ENCODE measurements at places on chromosomes 7 and 10.

DNA sequence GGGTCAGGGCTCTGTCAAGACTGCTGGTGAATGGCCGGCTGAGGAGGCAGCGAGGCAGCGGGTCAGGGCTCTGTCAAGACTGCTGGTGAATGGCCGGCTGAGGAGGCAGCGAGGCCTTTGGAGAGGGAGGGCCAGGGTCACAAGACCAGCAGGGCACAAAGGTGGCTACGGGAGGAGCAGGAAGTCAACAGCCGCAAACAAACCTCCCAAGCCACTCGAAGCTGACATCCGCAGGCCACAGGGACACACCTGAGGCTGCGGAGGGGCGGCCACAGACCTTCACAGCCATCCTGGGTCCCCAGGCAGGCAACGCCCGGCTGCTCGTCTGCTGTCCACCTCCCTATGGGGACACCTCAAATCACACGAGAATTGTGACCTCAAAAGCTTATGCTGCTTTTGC, 8.9 kb upstream of the GPER1 start:
- DNase-seq = no peak

DNA sequence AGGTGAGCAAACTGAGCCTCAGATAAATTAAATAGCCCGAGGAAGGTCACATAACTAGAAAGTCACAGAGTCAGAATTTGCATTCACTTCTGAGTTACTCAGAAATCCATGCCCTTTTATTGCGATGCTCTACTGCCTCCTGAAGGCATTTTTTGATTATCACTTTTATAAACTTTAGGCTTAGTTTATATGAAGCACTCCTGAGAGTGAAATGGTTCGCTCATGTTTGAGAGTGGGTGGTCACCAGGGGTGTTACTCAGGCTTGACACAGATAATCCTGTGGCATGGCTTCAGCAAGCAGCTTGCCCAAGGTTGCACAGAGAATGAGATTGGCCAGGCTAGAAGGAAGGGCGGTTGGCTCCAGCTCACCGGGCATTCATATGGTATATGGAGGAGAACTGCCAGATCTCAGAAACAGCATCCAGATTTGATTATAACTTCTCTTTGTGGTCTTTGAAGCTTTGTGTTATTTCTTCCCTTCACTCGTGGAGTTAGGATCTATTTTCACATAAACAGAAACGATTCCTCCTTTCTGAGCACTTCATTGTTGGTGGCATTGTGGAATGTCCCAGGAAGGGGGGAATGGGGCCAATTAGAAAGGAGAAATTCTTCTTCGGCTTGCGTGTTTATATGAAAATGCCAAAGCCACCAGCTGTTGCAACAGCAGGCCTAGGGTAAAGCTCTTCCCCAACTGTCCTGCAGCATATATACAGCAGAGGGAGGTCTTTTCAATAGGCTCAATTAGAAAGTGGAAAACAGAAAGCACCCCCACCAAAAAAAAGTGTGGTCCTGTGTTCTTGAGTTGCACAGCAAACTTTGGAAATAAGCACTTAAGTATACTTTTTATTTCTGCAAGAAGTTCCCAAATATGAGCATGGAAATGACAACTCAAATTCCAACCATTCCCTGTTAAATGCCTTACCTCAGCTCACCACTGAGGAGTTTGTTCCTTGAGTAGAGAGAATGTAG, 628.8 kb downstream of the SUGCT start:
- DNase-seq = peak; percentile 98

GRCh38 chr7:42151309-42151708, 85.7 kb downstream of the GLI3 start:
- no peak for DNase-seq

- no peak for DNase-seq
Measured at GRCh38 chr7:17520941-17521340, 222.5 kb downstream of the AHR start.

- no peak for DNase-seq
Measured at GRCh38 chr7:147376192-147376591, 1214.4 kb upstream of the C7orf33 start.

- DNase-seq = no peak
Measured at GRCh38 chr10:51905032-51905431, 205.6 kb upstream of the CSTF2T start.

DNA sequence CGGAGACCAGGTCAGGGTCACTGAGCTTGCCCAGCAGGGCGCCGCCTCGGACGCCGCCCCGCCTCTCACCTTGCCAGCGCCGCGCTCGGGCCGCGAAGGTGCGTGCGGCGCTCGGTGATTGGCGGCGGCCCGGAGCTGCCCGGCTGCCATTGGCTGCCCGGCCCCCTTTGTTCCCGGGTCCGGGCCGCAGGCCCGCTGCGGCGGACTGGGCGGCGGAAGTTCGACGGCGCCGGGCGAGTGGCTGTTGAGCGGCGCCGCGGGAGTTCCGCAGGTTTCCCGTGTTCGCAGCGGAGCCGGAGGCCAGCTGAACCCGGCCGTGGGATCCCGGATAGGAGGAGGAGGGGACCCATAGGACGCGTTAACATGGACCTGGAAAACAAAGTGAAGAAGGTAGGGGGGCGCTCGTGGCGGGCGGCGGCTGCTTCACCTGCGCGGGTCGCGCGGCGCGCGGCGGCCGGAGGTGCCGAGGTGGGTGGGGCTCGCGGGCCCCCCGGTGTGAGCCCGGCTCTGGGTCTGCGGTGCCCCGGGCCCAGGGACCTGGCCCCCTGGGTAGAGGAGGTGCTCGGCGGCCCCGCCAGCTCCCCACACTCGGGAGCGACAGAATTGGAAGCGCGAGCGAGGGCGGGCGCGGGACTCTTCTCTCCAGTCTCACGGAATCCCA, at the start of gene TES:
Gene TES (plus strand): TSS at position 195 of the 661 bp plus-strand sequence. CDS start 169 bp downstream, at position 364.
- DNase-seq = no peak

DNA sequence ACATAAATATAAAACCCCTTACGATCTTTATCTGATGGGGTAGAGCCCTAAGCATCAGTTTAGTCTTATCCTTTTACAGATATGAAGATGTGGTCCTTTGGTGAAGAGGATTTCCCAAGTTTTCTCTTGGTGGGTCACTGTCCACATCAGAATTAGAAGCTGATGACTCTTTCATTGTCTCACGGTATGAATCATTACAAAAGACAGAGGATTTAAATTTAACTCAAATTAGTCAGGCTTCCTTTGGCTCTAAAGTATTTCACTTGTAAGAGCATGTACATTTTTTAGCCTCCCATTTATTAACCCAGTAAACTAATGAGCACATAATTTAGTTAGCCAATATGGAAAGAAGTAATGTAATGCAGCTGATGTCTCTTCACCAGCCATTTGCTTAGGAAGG, 49.9 kb upstream of the TMEM26 start:
- DNase-seq = no peak

GRCh38 chr7:99123571-99124033, 20.3 kb downstream of the SMURF1 start:
- no peak for DNase-seq

GRCh38 chr10:93039721-93040120, 20.9 kb upstream of the CYP26C1 start:
- DNase-seq = no peak

DNA sequence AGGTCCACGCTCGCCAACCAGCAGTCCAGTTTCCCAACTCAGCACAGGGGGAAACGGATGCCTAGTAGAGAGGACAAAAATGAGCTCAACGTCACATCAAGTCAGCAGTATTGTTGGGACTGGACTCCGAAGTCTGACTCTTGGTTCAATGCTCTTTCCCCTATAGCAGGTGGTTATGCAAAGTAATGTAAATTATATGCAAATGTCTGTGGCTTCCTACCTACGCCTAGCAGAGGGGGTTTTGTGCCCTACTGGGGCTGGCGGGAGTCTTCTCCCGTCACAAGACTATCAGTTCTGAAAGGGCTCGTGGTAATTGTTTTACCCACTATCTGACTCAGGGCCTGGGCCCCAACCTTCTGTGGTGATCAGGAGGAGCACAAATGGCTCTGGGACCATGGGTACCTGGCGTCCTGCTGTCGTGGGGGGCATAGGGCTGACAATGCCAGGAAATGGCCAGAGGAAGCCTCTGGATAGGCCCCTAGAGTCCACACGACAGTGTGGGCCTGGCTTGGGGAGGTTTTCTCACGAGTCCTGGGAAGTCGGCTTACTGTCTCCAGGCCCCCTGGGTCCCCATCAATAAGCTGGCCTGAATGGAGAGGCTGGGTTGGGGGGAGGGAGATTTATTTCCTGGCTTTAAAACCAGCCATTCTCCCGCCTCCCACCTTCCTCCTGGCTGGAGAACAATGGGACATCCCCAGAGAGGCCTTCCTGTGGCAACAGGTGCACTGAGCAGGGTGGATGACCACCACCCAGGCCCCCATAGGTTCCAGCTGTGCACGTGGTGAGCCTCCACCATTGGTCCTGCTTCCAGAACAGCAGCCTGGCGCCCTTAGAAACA, 41.8 kb downstream of the UNC5B start:
- DNase-seq = no peak

GRCh38 chr7:117385363-117386109, 41.8 kb downstream of the ASZ1 start:
- peak; percentile 55 for DNase-seq

- DNase-seq = no peak
Measured at GRCh38 chr7:37118004-37118403, 330.7 kb downstream of the ELMO1 start.

DNA sequence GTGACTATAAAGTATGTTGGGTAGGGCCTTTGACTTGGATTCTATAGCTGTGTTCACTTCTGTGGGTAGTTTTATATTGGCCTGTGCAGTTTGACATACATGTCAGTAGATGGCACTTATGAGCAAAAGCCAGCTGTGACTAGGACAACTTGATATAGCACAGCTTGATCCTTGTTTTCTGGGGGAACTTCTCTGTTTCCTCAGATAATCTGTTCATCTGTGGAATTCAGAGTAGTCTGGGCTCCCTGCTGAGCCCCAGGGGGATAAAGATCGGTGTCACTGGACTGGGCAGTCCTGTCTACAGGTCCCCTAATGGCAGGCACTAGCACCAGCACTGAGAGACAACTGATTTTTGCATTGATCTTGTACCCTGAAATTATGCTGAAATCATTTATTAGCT, 25.4 kb downstream of the CYP2C9 start:
- DNase-seq = peak; percentile 8

DNA sequence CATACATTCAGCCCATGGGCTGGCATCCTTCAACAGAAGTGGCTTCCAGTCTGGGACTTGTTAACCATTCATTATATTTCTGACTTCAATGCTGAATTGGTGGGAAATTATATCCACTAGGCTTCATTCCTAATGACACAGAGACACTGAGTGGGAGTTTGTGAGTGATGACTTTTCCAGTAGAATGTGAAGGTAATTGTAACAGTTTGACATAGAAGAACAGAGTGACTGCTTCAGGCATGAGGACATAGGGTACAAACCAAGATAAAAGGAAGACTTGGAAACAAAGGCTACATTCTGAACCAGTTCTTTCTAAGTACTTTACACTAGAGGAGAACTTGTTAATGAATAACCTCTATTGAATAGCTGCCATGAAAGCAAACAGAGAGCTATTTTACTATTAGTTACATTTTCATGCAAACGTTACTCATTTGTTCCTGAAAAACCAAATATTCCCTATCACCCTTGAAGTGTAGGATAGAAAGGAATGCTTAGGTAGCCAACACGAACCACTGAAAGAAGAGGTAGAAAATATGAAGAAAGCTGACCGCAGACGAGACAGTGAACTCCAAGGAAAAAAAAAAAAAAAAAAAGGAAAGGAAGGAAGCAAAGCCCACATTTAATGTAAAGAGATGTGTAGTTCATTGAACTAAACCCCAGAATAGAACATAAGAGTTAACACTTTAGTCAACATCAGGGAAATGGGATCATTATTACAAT, 237.0 kb upstream of the SEMA3C start:
- DNase-seq = no peak

- DNase-seq = no peak
Measured at GRCh38 chr10:121610798-121611323, 12.6 kb upstream of the FGFR2 start.

All from H4 (cell line).